ENCODE measurements at places on chromosomes 1 and 21. TPM values are rescaled to one million over a fixed set of nuclear protein-coding genes. Genes with fewer than 3 reads are reported as not detected.
A peak's percentile ranks its signal among the peaks of the same experiment; 100 is the strongest.

GRCh38 chr1:9347095-9347850 lies 54.6 kb downstream of the SPSB1 start:
- DNase-seq: no peak

DNA sequence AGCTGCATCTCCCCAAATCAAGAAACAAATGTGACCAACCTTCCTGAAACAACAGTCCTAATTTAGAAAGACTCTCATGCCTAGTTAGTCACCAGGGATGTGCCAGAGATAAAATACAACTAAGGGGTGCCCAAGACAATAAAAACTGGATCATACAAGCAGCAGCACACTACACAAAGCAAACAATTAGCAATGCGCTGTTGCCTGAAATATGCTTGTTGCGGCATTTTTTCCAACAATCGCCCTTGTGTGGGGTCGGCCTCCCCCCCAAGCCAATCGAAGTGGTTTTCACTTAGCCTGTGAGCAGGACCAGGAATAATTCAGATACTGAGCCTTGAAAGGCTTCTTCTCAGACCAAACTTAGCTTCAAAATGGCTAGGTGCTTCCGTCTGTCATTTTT lies 1.4 kb upstream of the STMN1 start:
- DNase-seq: no peak

GRCh38 chr1:116569776-116570357 lies 959 bp downstream of the CD58 start:
- DNase-seq: no peak

DNA sequence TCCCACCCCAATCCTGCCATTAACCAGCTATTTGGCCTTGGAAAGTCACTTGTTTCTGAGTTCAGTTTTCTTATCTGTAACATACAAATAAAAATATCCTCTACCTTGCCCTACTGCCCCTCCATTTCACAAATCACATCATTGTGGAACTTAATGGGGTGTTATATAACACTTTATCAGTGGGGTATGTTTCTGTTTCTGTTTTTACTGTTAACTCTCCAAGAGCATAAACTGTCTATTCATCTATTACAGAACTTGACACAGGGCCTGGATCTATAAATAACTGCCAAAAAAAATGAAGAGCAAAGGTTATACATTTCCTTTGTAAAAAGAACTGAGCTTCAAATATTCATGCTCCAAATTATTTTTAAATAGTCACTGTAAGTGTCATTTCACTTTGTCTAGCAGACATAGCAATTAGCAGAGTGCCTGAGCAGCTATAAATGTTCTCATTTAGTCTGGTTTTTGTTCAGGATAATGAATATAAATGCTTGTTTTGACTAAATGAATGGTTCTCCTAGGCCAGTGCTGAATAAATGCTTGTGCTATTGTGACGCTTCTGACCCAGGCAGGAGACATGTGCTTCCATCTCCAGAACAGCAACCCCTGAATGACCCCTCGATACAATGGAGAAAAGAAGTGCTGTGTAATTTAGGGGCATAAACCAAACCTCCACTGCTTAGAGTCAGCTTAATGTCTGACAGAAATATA lies 7.4 kb downstream of the PIGM start:
- no peak for DNase-seq

- no peak for DNase-seq
Observed at GRCh38 chr1:166057650-166058049, 109.2 kb downstream of the FAM78B start.

DNA sequence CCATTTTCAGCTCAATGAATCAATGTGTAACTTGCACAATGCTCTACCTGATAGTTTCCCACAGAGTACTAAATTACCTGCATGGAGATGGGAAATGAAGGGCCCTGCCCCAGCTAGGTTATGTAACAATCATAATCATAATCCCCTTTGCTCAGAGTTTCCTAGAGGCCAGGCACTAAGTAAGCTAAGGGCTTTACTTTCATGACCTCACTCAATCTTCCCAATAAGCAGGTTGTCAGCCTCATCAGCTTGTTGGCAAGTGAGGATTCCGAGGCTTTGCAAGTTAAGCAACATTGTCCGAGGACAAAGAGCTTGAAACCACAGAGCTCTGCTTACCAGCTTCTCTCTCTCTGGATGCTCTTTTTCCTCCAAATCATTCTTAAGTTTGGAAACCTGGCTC lies 64.1 kb upstream of the NTPCR start:
- DNase-seq: no peak

DNA sequence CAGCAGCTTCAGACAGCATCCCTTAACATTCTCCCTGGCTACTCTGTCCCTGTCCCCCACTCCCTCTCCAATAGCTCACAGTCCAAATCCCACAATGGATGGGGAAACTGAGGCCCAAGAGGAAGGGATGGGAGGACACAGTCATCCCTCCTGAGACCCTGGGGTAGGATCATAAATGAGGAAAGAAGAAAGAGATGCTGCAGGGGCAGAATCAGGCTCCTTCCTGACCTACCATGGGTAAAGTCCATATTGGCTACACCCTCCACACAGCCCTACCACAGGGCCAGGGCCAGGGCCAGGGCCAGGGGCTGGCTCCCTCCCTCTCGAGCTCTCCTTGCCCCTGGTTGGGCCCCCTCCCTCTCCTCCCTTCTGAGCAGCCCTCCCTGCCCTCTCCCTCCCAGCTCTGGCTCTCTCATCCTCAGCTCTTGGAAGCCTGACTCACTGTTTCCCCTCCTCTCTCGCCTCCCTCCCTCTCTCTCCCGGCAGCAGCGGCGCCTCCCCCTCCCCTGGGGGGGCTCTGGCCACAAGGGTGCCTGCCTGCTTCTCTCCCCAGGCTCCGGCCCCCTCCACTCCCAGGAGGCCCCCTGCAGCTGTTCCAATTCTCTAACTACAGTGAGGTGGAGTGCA lies 4.9 kb downstream of the AHDC1 start:
- DNase-seq: peak; percentile 46

- no peak for DNase-seq
Observed at GRCh38 chr1:89942825-89943658, 51.9 kb upstream of the ZNF326 start.

KRTAP25-1 gene
- total RNA-seq: not detected

- DNase-seq: peak; percentile 86
Observed at GRCh38 chr1:156445789-156446263, 54.7 kb downstream of the MEF2D start.

CDC14A gene
- total RNA-seq: 6.5 TPM

Measured in SJSA1 (cell line).